ENCODE measurements at places on chromosomes 4 and X. TPM values are rescaled to one million over a fixed set of nuclear protein-coding genes. Genes with fewer than 3 reads are reported as not detected.

INPP4B gene
- total RNA-seq: 11.7 TPM

HSFX2 gene
- total RNA-seq: 0.96 TPM

ARMCX1 gene
- 25.3 TPM for total RNA-seq

HPGD gene
- total RNA-seq: 0.24 TPM

AGTR2 gene
- total RNA-seq: not detected

CT45A2 gene
- not detected for total RNA-seq

UVSSA gene
- total RNA-seq: 2.6 TPM

PDZD4 gene
- total RNA-seq: 0.68 TPM

DNA sequence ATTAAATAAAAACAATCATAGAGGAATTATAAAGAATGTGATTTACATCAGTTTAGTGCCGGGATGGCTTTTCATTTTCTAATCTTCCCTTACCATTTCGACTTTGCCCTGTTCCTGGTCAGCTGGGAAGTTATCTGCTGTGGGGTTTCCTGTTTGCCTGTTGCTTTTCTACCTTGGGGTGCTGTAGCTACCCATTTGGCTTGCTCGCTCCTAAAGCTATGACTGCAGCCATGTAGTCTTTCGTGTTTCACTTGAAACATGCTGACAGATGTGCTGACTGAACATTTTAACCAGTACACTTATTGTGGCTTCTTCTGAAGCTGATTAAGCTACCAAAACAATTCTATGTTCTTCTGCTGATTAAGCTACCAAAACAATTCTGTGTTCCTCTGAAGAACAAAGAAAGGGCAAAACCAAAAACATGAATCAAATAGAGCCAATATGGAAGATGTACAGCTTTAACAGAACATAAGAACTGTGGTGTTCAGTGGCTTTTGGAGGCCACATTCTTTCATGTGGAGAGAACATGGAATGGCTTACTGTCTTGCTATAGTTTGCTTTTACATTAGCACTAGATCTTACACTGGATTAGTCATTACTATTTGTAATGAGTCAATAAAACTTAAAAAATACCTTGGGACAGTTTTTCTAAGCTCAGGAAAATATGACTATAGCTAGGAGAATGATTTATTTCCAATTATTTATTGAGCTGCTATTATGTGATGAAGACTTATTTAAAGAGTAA, 440.4 kb downstream of the SPRY1 start:
- DNase-seq: no peak

DNA sequence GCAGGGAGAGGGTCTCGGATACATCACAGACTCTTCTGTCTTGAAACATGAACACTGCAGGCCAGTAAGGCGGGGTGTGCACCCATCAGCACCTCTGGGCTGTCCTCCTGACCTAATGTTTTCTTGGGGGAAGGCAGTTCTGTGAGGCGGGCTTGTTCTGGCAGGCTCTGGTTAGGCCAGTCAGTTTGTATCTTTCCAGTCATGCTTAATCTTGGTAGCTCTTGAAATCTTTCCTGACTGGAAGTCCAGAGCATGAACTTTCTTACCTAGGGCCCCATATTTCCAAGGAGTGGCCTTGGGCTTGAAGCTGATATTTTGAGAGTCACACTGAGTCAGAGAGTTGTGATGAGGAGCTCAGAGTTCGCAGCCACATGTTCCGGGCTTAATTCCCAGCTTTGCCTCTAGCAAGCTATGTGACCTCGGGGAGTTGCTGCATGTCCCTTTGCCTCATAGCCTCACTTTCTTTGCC, 54.2 kb upstream of the RASSF6 start:
- DNase-seq: peak; percentile 82

DNA sequence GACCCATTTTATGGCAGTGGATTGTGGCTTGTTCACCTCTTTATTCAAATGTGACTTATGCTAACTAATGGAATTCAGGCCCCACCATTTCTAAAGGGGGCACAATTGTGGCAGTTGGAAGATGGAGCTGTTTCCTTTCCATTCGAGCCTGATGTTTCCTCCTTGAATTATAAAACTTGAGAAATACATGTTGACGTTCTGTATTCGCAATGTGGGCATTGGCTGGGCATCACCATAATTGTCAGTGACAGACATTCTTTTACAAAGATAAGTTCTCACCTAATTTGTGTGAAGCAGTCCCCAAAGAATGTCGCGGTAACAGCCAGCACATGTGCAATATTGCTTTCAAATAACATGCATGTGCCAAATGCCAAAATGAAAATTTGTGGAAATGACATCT, 1070.2 kb upstream of the TENM3 start:
- DNase-seq: no peak

GRCh38 chrX:45322382-45322781, 121.7 kb upstream of the DIPK2B start:
- DNase-seq: peak; percentile 86

DNA sequence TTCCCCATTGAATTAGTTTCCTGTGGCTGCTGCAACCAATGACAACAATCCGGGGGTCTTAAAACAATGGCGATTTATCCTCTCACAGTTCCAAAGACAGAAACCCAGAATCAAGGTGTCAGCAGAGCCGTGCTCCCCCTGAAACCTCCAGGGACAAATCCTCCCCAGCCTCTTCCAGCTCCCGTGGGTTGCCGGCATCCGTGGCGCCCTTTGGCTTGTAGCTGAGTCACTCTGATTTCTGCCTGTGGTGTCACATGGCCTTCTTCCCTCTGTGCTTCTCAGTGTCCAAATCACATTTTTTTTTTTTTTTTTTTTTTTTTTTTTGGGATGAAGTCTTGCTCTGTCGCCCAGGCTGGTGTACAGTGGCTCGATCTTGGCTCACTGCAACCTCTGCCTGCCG, 64.5 kb upstream of the STX18 start:
- DNase-seq: peak; percentile 66

DNA sequence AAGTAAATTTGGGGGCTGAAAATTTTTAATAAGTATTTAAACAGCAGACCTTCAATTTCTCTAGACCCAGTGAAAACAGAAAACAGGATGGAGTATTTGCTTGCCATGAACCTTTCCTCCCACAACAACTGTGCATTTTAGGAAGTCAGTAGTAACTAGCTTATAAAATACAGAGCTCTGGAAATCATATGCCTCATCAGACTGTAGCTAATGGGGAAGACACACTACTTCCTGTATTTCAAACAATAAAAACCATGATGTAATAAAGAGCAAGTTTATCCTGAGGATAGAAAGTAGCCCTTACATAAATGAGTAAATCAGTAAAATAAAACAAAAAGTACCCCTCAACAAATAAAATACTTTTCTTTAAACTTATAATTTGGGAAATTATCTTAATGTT, 280.1 kb upstream of the ZFP42 start:
- no peak for DNase-seq

GRCh38 chr4:74109870-74110605, 11.0 kb upstream of the CXCL2 start:
- DNase-seq: peak; percentile 69

- DNase-seq: peak; percentile 67
Measured at GRCh38 chrX:9341291-9342201, 123.3 kb upstream of the TBL1X start.

DNA sequence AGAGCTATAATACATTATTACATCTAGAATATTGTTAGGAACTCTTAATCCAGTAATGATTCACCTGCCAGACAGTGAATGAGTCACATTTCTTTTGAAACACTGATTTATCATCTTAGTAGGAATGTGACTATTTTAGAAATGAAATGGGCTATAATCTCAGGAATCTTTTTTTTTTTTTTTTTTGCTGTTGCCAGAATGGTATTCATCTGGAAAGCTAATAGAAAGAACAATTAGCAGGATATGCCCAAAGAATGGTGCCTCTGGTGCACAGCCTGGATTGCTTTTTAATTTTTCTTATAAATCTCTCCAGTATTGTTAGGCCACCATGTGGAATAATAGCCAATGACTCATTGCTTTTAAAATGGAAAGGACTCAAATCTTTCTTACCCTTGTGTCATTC, 181.1 kb upstream of the SMIM31 start:
- no peak for DNase-seq

DNA sequence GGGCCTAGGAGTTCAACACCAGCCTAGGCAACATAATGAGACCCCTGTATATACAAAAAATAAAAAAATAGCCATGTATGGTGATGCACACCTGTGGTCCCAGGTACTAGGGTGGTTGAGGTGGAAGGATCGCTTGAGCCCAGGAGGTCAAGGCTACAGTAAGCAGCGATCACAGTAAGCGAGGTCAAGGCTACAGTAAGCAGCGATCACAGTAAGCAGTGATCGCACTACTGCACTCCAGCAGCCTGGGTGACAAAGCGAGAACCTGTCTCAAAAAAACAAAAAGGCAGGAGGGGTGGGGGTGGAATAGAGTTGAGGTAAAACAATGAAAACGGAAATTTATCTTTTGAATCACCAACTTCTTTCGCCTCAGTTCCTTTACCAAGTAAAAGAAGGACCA, 29.4 kb downstream of the TBCK start:
- DNase-seq: no peak

DNA sequence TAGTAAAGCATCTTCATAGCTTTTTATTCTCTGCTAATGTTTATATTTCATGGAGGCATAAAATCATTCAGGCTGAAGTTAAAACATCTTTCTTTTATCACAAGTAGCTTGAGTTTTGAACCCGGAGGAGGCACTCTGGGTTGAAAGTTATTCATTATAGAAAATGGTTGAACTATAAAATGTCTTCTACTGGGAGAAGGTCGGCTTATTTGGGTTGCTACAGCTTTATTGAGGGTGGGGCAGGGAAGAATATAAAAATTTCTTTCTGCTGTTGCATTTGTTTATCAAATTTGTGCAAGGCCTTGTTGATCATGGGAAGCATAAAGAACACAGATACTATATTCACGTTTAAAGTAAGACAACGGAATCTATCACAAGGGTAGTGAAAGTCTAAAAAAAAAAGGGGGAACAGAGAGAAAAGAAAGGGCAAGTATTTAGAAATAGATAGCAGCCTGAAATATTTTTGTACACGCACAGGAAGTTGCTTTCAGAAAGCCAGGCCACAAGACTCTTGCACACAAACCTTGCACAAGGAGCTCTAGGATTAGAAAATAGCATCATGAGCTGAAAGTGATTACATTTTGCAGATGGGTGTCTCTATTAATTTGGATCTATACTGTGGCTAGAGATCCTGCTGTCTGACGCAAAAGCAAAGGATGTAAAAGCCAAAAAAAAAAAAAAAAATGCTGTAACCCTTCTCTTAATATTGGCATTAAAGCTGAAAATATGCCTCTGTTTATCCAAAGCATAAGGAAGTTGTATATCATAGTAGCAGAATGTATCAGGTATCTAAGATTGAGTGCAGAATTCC, 37.2 kb upstream of the FAM9C start:
- DNase-seq: no peak

- no peak for DNase-seq
Measured at GRCh38 chr4:31234901-31235300, 514.7 kb downstream of the PCDH7 start.

Data from RPMI7951 (cell line).